ENCODE measurements at places on chromosomes 5 and 9. TPM values are rescaled to one million over a fixed set of nuclear protein-coding genes. Genes with fewer than 3 reads are reported as not detected.

DNA sequence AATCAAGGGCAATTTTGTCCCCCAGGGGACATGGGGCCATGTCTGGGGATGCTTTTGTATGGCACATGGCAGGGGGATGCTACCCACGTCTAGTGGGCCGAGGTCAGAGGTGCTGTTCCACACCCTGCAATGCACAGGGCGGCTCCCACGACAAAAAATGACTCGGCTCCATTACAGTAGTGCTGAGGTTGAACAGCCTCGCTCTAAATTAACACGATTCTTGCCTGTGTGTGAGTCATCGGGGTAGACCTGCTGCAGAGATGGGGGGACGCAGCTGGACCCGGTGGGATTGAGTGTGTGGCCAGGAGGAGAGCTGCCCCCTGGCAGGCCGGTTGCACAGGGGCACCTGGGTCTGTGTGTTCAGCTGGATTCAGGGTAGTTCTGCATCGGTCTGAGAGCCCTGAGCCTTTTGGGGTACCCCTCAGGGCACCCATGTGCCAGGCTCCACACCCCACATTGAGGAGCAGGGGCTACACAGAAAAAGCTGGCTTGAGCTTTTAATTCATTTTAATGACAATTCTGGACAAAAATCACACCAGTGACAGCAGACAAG is 20.0 kb upstream of the COL5A1 start:
- H3K4me3 ChIP-seq: no peak overlapping the region
- no peaks in the 10 kb centered on the region for H3K27me3 ChIP-seq
- no peaks in the 10 kb centered on the region for H3K4me1 ChIP-seq

GRCh38 chr9:36011379-36011778 is 25.3 kb upstream of the RECK start:
- H3K4me1 ChIP-seq: peaks cover 3% of the 10 kb centered on the region
- no peaks in the 10 kb centered on the region for H3K36me3 ChIP-seq
- DNase-seq: no peak
- H3K27ac ChIP-seq: no peak overlapping the region

DNA sequence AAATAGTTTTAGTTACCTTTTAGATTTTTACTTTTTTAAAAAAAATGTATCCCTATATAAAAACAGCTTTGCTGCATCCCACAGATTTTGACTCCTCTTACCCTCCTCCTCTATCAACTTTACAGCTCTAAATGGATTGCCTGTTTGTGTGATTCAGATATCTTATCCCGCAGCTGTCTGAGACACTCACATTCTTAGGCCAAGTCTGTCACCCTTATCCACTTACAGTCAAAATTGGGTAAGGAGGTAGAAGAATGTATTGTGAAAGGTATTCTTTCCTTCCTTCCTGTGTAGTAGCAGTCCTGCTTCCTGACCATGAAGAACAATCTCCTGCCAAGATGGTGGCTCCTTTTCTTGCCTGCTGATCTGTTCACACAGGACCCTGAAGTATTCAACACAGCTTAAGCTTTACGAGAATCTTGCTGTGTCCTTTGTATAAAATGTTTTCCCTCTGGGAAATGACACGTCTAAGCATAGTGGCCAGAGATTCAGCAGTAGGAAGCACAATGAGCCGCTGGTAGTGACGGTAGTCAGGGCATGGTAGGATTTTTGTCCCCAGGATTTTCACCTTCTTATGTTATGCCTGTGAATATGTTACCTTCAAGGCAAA is 67.7 kb upstream of the ST8SIA4 start:
- H3K36me3 ChIP-seq: no peaks in the 10 kb centered on the region
- H3K27ac ChIP-seq: no peak overlapping the region
- H3K27me3 ChIP-seq: no peaks in the 10 kb centered on the region
- no peaks in the 10 kb centered on the region for H3K4me1 ChIP-seq
- no peak overlapping the region for H3K4me3 ChIP-seq

DNA sequence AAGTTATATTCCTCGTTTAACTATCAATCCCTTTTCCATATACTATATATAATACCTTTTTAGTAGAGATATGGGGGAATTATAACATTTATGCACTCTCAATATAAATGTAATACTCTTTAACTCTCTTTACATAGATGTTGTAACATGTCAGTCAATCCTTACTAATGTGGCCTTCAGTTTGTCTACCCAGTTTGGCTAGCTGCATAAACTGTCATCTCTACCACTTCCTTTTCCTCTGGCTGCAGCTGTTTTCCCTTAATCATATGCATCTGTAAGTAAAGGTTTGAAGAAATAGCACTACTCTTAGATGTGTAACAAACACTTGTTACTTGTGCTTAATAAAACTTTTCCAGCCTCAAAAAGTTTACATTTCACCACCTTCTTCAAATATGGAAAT is 13.4 kb downstream of the ABHD17B start:
- no peak for DNase-seq

GRCh38 chr5:7394889-7395431 is 978 bp upstream of the ADCY2 start:
- H3K27ac ChIP-seq: no peak overlapping the region
- H3K36me3 ChIP-seq: no peaks in the 10 kb centered on the region
- H3K4me1 ChIP-seq: no peaks in the 10 kb centered on the region
- DNase-seq: no peak

- H3K36me3 ChIP-seq: no peaks in the 10 kb centered on the region
- no peak for DNase-seq
- no peaks in the 10 kb centered on the region for H3K27me3 ChIP-seq
- no peaks in the 10 kb centered on the region for H3K4me1 ChIP-seq
These were observed 96.5 kb upstream of the ERCC6L2 start for GRCh38 chr9:95778957-95779356.

GRCh38 chr5:100790170-100790665 is 112.9 kb downstream of the ST8SIA4 start:
- no peaks in the 10 kb centered on the region for H3K4me1 ChIP-seq
- H3K27ac ChIP-seq: no peak overlapping the region

- H3K36me3 ChIP-seq: no peaks in the 10 kb centered on the region
- no peaks in the 10 kb centered on the region for H3K4me1 ChIP-seq
- H3K27ac ChIP-seq: no peak overlapping the region
- H3K4me3 ChIP-seq: no peak overlapping the region
These were observed 488.0 kb upstream of the CTNND2 start for GRCh38 chr5:12392246-12392645.

DNA sequence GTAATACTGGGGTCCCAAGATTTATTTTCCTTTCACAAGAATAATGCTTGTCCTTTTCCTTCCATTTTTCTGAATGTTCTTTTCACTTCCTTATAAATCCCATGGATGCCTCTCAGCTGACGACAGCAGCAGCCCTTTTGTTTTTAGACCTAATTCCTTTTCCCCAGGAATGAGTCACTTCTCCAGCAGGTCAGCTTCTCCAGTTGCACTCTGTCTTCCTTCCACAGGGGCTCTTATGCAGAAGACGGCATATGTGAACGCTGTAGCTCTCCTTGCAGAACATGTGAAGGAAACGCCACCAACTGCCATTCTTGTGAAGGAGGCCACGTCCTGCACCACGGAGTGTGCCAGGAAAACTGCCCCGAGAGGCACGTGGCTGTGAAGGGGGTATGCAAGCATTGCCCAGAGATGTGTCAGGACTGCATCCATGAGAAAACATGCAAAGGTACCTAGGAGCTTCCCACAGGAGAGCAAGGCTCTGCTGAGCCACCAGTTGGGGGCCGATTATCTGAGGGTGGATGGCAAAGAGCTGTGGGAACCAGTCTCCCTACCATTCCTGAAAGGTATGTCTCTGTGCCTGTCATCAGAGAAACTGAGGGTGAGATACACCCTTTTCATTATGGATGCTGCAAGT is 72.9 kb downstream of the RFK start:
- no peaks in the 10 kb centered on the region for H3K4me1 ChIP-seq
- no peak for DNase-seq
- H3K36me3 ChIP-seq: no peaks in the 10 kb centered on the region
- no peak overlapping the region for H3K4me3 ChIP-seq

DNA sequence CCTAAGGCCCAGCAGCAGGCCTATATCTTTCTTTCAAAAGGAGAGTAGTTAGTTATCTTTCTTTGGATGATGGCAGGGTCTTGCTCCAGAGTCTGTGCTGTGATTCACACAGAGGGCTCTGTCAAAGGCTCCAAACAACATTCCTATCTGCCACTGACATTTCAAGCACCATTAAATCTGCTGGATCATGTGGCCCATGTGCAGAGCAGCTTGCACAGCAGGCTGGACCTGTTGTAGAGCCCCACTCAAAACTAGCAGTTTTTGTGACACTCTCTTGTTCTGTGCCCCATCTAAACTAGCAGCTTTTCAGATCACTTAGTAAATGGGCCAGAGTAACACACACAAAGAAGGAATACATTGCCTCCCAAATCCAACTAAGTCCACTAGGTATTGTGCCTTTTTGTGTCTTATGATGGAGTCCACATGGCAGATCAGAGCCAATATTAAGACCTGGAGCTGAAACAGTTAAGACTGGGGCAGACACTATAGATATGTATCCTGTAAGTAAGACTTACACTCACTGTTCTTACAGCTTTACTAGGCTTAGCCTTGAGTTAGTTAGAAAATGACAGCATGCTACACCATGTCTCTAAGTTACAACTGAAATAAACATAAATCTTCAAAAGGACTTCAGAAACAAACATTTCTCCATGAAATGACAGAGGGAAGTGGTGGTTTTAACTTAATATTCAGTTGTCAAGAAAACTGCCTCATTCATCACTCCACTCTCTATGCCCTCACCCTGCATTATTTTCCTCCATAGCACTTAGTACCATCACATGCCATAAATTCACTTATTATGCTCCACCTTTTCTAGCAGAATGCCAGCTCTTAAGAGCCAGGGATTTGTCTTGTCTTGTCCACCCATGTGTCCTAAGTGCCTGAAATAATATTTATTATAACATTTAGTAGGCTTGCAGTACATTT is 400.9 kb downstream of the RAB3C start:
- H3K36me3 ChIP-seq: peaks cover 12% of the 10 kb centered on the region
- H3K27ac ChIP-seq: no peak overlapping the region
- no peak for DNase-seq
- H3K4me3 ChIP-seq: no peak overlapping the region
- H3K27me3 ChIP-seq: no peaks in the 10 kb centered on the region

GRCh38 chr9:92637326-92637725 is 32.6 kb downstream of the IPPK start:
- H3K4me1 ChIP-seq: no peaks in the 10 kb centered on the region
- H3K27ac ChIP-seq: no peak overlapping the region
- peaks cover 53% of the 10 kb centered on the region for H3K36me3 ChIP-seq
- no peak overlapping the region for H3K4me3 ChIP-seq
- no peak for DNase-seq

- H3K27ac ChIP-seq: no peak overlapping the region
- H3K4me3 ChIP-seq: no peak overlapping the region
- no peaks in the 10 kb centered on the region for H3K36me3 ChIP-seq
- DNase-seq: no peak
These were observed 10.2 kb downstream of the MVB12B start for GRCh38 chr9:126336736-126337325.

DNA sequence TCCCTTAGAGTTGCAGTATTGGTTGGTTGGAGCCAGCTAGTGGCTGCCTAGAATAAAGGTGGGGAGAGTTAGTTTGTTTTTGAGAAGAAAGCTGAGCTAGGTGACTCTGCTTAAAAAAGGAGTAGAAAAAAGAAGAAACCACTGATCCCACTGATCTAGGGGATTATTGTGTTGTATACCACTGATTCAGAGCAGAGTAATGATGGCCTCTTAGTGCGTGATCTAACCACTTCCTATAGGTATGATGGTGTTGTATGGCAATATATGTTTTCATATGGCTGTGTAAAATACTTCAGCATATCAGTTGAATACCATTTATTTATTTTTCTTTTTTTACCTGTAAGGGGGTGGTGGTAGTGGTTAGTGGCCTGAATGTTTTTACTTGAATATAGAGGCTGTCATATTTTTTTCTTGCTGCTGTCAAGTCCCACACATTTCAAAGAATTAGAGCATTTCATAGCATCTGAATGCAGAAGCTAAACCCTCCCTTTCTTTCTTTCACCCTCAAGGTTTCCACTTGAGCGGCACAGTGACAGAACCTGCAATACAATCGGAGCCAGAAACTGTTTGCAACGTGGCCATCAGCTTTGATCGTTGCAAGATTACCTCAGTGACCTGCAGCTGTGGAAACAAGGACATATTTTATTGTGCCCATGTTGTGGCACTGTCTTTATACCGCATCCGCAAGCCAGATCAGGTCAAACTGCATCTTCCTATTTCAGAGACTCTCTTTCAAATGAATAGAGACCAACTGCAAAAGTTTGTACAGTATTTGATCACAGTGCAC is 140.3 kb downstream of the ZSWIM6 start:
- H3K4me3 ChIP-seq: no peak overlapping the region
- H3K36me3 ChIP-seq: no peaks in the 10 kb centered on the region
- DNase-seq: no peak
- no peaks in the 10 kb centered on the region for H3K27me3 ChIP-seq

DNA sequence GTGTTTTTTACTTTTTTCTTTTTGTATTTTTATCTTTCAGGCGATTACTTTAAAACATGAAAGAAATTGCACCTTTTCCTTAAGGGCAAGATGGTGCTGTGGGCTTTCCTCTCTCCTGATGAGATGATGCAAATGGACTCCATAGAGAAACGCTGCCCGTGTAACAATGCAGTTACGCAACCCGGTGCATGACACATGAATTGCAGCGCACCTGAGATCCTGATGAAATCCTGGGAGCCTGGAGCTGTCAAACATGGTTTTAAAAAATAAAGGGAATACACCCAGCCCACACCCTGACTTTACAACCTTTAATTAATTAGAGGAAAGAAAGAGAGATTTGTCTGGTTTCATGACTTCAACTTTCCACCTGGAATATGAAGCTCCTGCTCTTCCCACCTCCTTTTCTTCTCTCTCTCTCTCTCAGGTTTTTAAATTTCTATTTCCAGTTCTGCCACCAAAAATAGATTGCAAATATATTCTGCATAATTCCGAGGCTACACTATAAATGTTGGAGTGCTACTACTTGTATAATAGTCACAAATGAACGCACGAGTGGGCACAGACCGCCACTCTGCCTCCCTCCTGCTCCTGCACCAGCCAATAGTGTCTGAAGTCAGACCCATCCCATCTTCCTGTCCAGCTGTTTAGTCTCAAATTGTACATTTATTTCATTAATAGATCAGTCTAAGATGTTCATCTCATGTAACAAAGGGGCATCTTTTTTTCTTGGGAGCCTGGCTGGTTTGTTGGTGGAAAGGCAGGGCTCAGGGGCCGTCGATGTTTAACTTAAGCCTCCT is 179.1 kb downstream of the AUH start:
- H3K4me3 ChIP-seq: no peak overlapping the region
- no peaks in the 10 kb centered on the region for H3K36me3 ChIP-seq
- H3K4me1 ChIP-seq: peaks cover 7% of the 10 kb centered on the region

- no peaks in the 10 kb centered on the region for H3K4me1 ChIP-seq
- DNase-seq: no peak
- H3K4me3 ChIP-seq: no peak overlapping the region
- H3K27ac ChIP-seq: no peak overlapping the region
- H3K36me3 ChIP-seq: no peaks in the 10 kb centered on the region
These were observed 251.2 kb downstream of the SLIT3 start for GRCh38 chr5:169049712-169050111.

GRCh38 chr9:125428902-125429467 is 167.4 kb downstream of the GAPVD1 start:
- DNase-seq: no peak
- H3K4me1 ChIP-seq: no peaks in the 10 kb centered on the region
- no peak overlapping the region for H3K27ac ChIP-seq
- no peaks in the 10 kb centered on the region for H3K27me3 ChIP-seq
- no peaks in the 10 kb centered on the region for H3K36me3 ChIP-seq
- H3K4me3 ChIP-seq: no peak overlapping the region

GRCh38 chr9:33190021-33190705 is 23.0 kb upstream of the B4GALT1 start:
- no peak overlapping the region for H3K4me3 ChIP-seq

Gene SPATA31A6
- total RNA-seq: not detected

Gene ZMYND19
- 29.1 TPM for total RNA-seq

Gene PRR7
- 5.2 TPM for total RNA-seq

Gene NEURL1B
- 0.08 TPM for total RNA-seq

Gene FIBCD1
- not detected for total RNA-seq

Gene SPATA31A3
- not detected for total RNA-seq

Gene TTC23L
- not detected for total RNA-seq

Gene GAPT
- not detected for total RNA-seq

Gene PALM2AKAP2
- total RNA-seq: not detected

Gene PCDHGC5
- not detected for total RNA-seq

All from CD4-positive, alpha-beta memory T cell (primary cell).